ENCODE measurements at places on chromosomes 2 and 18. TPM values are rescaled to one million over a fixed set of nuclear protein-coding genes. Genes with fewer than 3 reads are reported as not detected.

- no peak for DNase-seq
These were observed 284.7 kb upstream of the PKDCC start for GRCh38 chr2:41763141-41763540.

Gene LPIN2
- total RNA-seq: 38.3 TPM

DNA sequence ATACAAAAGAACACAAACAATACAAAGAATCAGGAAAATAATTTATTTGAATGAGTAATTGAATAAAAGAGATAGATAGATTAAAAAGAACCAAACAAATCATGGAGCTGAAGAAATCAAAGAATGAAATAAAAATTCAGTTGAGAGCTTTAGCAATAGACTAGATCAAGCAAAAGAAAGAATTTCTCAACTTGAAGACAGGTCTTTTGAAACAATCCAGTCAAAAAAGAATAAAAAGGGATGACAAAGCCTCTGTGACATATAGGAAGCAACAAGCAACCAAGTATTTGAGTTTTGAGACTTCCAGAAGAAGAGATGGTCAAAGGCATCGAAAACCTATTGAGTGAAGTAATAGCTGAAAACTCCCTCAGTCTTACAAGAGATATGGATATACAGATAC is 108.8 kb downstream of the FAM117B start:
- no peak for DNase-seq

DNA sequence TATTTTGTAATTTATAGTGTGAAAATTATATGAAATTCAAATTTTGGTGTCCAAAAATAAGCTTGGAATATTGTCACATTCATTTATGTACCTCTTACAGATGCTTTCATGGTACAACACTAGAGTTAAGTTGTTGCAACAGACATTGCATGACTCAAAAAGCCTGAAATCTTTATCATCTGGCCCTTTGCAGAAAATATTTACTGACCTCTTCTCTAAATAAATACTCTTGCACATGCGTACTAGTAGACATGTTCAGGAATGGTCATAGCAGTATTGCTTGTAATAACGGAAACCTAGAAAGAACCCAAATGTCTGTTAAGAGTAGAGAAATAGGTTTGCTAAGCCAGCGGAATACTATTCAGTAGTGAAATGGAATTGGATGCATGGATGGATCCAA is 60.4 kb downstream of the GALNT1 start:
- no peak for DNase-seq

DNA sequence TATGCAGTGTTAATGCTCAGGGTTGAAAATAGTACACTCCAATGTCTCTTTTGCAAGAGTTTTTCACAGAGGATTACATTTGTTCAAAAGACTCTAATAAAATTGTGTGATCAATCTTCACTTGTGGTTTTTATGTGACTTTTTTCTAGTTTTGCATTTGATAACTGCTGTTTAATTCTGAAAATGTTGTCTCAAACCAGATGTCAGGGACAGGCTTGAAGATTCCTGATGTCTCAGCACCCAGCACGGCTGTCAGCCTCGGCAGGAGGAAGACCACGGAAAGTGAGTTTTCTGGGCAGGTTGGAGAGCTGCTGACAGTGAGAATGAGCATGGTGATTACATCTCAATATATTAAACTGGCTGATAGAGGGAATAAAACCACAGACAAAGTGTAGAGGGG is 9.1 kb downstream of the SOX11 start:
- no peak for DNase-seq

Gene ABCG5
- total RNA-seq: 0.05 TPM

GRCh38 chr2:96528006-96528699 is 8.4 kb upstream of the ARID5A start:
- no peak for DNase-seq

- DNase-seq: no peak
These were observed 136.2 kb downstream of the CERS6 start for GRCh38 chr2:168592181-168592831.

GRCh38 chr18:45116116-45116515 is 435.4 kb downstream of the SETBP1 start:
- no peak for DNase-seq

Gene FBXO15
- total RNA-seq: 1.9 TPM

DNA sequence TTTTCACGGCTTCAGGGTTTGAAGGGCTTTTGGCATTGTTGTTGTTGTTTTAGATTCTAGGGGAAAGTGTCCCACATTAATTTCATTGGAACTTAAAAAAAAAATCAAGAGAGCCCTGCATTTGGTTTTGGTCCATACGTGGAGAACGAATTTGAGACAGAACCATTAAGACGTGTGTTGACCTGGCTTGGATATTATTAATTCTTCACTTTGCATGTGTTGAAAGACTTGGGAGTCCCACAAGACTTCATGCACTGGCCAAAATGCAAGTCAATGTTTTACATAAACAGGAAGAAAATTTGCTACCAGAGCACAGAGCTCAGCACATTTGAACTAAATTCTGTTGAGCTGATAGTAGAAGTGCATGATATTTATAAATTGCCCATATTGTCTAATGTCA is 761.2 kb upstream of the ACVR2A start:
- no peak for DNase-seq

DNA sequence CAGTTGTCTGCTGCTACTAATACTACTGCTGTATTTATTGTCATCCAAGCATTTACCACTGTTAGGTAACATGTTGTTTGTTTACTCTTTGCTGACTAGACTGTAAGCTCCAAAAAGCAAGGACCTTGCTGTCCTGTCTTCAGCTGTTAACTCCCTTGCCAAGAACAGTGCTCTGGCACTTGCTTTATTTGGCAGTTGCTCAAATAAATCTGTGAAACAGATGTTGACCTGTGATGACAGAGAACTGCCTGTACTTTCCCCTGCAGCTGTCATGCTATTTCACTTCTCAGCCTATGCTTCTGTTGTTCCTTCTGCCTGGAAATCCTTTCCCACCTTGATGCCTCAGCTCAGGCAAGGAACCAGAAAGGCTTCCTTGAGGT is 181.2 kb downstream of the ATAD2B start:
- no peak for DNase-seq

DNA sequence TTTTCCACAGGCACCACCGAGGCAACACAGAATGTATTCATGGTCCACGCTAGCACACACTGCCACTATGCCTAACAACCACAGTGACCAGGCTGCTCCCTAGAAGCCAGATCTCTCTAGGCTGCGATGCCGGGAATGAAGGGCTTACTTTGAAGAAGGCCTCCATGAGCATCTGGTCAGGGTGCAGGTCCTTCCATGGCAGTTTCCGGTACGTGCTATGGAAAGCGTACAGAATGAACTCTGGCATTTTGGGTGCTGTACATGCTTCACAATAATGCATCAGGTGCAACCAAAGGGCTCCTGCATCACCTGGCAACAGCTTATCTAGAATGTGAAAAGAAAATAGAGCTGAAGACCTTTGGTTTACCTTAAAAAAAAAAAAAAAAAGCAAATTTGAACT is 44.9 kb downstream of the SIGLEC15 start:
- no peak for DNase-seq

DNA sequence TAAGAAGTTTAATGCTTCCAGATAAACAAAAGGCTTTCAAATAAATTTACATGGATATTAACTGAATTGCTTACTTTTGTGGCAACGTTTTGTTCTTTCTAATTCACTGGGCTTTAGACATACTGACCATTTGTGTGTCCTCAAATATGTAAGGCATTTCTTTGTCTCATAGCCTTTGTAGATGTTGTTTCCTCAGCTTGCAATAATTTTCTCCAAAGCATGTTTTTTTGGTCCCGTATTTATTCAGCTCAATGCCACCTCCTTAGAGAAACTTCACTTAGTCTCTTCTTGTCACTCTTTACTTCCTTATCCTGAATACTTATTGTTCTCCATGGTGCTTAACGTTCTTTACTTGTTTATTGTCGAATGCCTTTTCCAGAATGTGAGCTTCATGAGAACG is 98.5 kb downstream of the NUP35 start:
- DNase-seq: no peak

Gene RNF25
- 40.4 TPM for total RNA-seq

Gene MPP4
- not detected for total RNA-seq

GRCh38 chr2:113872201-113872600 is 17.7 kb upstream of the ACTR3 start:
- DNase-seq: no peak

DNA sequence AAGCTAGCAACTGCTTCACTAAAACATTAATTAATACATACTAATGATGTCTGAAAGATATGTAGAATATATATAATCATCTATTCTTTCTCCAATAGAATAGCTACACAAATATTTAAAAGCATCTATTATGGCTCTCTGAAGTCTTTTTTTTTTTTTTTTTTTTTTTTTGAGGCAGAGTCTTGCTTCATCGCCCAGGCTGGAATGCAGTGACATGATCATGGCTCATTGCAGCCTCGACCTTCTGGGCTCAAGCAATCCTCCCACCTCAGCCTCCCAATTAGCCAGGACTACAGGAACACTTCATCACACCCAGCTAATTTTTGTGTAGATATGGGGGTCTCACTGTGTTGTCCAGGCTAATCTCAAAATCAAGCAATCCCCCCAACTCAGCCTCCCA is 120.4 kb upstream of the KYNU start:
- DNase-seq: no peak

DNA sequence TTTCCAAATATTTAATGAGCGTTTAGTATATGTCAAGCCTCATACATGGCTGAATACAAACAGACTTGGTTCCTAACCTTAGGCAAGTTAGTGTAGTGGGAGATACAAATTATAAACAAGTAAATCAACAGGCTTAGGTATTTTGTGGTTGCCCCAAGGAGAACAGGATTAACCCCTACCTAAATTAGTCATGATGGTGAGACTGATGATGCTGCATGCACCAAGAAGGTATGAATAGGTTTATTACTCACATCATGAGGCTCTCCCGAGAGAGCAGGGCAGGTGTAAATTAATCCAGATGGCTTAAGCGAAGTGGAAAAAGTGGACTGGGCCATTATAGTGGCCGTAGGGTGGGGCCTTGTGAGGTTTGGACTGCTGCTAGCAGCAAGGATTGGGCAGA is 118.1 kb upstream of the GCFC2 start:
- no peak for DNase-seq

DNA sequence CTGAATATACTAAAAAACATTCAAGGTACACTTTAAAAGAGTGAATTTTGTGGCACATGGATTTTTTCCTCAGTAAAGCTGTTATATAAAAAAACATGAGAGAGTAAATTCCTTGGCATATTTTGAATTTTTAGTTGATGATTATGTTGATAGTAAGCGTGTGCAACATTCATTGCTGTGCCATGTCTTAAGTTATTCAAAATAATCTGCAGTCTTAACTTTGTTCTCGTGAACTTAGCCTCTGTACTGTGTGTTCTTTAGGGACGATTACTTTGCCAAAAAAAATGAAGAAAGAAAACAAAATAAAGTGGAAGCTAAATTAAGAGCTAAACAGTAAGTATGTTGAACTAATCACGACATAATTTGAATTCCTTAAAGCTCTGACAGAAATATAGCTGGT is 9.6 kb downstream of the SSB start:
- DNase-seq: no peak

- no peak for DNase-seq
These were observed 605.3 kb upstream of the ZNF804A start for GRCh38 chr2:183993052-183993451.

DNA sequence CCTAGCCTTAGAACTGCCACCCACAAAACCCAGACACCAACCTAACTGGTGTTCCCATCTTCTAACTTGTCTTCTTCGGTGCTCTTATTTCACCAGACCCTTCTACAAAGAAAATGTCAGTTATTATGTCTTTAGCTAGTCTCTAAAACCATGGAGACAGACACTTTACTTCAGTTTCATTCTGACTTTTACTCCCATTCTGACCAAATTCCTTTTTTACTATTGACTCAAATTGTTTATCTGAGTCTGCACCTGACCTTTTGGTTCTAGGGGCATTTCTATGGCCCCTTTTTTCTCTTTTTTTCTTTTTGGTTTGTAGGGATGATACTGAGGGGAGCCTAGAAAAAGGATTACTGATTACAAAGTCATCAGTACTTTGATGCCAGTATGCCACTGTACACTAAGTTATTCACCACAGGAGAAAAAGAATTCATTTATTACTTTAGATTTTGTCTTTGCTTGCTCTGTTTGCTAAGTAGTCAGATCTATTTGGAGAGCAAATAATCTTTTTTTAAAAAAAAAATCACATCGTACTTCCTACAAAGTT is 6.8 kb upstream of the SLC1A4 start:
- DNase-seq: no peak
